ENCODE measurements at places on chromosomes 2 and 18.

DNA sequence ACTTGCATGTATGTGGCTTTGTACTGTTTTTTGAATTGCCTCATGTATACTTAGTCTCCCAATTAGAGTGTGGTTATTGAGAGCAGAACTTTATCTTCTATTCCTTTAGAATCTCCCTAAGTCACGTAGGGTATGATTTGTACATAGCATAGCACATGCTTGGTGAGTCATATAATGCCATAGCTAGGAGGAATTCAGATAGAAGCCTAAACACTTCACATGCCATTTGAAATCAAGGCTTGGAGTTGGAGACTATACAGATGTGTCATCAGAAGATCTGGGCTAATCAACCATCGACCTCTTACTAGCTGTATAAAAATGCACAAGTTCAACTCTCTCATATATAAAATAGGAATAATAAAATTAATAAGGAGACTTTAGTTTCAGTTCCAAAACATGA lies 222.6 kb upstream of the ST6GAL2 start:
- DNase-seq = no peak

DNA sequence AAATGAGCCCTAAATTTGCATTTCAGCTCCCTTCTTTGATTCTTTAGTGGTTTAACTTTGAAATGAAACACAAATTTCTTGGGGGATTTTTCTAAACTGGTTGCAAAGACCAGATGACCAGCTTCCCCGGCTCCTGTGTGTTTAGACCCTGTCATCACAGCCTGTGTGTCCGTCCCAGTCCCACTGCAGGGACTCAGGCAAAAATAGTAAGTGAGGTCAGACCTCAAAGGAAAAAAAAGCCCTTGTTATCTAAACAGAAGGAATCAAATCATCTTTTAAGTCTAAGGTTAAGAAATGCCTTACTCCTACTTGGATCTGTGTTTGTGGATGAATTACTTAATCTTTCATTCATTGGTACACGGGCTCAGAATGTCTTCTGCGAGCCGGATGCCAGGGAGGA lies 423.7 kb downstream of the LPIN1 start:
- no peak for DNase-seq

DNA sequence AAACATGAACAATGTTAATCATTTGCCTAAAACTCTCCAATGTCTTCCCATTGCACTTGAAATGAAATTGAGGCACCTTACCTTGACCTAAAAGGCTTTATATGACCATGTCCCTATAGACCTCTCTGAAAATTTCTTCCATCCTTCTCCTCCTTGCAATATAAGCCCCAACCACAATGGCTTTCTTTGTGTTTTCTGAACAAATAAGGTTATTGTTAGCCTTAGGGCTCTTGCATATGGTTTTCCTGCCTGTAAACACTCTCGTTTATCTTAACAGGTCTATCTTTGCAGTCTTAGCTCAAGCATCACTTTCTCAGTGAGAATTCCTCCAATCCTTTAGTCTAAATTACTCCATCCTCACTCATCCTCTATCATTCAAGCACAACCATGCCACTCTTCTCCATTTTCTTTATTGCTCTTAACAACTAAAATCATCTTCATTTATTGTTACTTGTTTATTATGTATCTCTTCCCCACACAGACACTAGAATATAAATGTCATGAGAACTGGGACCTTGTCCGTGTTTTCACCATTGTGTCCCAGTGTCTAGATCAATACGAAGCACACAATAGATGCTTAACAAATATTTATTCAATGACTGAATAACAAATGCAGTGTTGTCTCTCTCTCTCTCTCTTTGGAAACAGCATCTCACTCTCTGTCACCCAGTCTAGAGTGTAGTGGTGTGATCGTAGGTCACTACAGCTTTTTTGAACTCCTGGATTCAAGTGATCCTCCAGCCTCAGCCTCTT lies 129.3 kb downstream of the RDH14 start:
- no peak for DNase-seq

GRCh38 chr2:127094509-127095366 lies 12.2 kb downstream of the BIN1 start:
- DNase-seq = no peak

- DNase-seq = no peak
These were observed 85.3 kb downstream of the CDC42EP3 start for GRCh38 chr2:37585982-37586621.

GRCh38 chr2:231923951-231924888 lies 2.0 kb downstream of the NPPC start:
- no peak for DNase-seq

GRCh38 chr18:43627848-43628530 lies 350.7 kb upstream of the SYT4 start:
- no peak for DNase-seq

GRCh38 chr2:149068225-149068995 lies 29.9 kb downstream of the LYPD6B start:
- DNase-seq = no peak

DNA sequence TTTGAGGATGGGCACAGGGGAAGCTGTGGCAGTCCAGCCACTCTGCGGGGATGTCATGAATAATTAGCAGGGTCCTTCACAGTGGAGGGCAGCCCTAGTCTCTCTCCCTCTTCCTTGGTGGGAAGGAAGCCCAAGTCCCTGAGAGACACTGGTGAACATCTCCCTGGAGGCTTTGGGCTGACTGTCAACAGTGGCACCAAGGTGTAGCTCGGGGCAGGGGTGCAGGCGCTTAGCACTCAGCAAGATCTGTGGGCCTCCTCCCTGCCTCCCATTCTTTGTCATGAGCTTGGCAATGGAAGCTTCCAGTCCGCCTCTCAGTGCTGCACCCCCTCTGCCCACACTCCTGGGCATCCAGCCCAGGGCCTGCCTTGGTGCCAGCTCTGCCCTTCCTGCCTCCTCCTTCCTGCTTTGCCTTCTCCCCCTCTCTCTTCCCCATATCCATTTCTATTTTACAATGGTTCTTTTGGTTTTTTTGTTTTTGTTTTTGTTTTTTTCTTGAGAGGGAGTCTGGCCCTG lies 59.4 kb downstream of the STEAP3 start:
- no peak for DNase-seq

GRCh38 chr2:35989503-35989902 lies 366.1 kb upstream of the CRIM1 start:
- no peak for DNase-seq

DNA sequence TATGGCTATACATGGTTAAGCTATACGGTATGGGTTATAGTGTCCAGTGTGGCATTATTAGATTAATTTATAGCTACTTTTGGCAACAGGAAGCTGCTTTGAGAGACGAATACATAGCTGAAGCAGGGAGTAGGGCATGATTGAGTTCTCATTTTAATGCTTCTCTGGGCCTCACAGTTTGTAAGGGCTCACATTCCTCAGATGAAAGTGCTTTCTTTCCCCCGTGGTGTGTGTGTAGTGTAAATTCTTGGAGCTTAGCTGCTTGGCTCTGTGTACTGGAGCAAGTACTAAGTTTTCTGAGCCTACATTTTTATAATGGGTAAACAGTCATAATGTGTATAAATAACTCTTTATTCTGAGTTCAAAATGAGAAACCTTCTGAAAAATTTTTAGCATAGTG lies 173.7 kb downstream of the PTPRM start:
- DNase-seq = no peak

- DNase-seq = no peak
These were observed 100.3 kb downstream of the MBP start for GRCh38 chr18:77032181-77032701.

- DNase-seq = no peak
These were observed 1.1 kb upstream of the TET3 start for GRCh38 chr2:73983322-73984202.

- no peak for DNase-seq
These were observed 807.4 kb upstream of the POU3F3 start for GRCh38 chr2:104046466-104046865.

- no peak for DNase-seq
These were observed 109.1 kb downstream of the FIGN start for GRCh38 chr2:163626639-163627109.

DNA sequence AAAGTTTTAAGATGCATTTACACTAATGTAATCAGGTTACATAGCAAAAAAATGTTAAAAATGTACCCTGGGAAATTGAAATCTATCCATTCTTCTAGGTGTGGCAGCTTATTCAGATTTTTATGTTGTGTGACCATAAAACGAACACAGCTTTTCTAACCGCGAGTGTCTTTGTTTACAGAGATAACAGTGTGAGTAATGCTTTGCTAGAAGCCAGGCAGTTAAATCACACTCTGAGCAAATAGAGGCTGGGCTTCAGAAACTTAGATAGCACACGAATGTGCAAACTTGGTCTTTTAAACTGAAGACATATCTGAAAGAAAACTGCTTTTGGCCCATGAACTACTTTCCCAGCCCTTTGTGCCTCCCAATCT lies 116.1 kb downstream of the SPTBN1 start:
- DNase-seq = no peak

DNA sequence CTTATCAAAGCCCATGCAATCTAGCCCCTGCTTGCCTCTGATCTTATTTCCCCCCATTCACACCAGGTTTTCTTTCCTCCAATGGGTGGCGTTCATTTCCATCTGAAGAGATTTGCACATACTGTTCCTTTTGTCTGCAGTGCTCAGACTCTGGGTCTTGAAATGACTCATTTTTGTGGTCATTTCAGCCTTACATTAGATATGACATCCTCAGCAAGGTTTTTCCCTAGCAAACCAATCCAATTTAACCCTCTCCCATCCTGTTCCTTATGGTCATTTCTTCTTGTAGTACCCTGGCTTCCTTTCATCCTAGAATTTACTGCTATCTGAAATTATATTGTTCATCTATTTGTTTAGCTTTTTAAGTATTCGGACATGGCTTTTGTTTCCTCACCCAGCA lies 42.5 kb upstream of the SCN1A start:
- DNase-seq = no peak

DNA sequence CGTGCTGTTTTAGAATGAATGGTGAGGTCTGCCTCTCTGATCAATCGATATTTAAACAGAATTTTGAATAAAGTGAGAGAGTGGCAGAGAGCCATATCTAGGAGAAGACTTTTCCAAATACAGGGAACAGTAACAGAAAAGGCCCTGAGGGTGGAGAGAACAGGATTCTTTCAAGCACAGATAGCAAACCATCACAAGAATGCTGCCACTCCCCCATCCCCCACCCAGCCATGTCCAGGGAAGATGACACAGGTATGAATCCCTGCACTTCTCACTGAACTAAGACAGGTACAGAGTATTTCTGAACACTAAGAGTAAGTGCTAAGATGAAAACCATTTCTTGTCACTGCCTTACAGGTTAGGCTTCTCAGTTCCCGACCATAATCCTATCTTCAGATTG lies 23.6 kb downstream of the LRATD1 start:
- DNase-seq = no peak

- DNase-seq = no peak
These were observed 61.8 kb downstream of the NRP2 start for GRCh38 chr2:205744074-205744591.

DNA sequence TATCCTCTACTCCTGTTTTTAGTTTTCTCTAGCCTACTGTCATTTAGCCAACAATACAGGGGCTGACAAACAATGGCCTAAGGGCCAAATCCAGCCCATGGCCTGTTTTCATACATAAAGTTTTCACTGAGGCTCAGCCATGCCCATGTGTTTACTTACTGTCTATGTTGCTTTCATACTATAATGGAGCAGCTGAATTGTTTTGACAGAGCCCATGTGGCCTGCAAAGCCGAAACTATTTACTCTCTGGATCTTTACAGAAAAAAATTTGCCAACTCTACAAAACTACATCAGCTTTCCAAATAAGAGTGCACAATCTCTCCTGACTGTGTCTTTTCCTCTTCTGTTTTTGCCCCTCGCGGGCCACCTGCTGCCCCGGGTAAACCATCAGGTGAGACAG lies 24.0 kb downstream of the LGALSL start:
- no peak for DNase-seq

DNA sequence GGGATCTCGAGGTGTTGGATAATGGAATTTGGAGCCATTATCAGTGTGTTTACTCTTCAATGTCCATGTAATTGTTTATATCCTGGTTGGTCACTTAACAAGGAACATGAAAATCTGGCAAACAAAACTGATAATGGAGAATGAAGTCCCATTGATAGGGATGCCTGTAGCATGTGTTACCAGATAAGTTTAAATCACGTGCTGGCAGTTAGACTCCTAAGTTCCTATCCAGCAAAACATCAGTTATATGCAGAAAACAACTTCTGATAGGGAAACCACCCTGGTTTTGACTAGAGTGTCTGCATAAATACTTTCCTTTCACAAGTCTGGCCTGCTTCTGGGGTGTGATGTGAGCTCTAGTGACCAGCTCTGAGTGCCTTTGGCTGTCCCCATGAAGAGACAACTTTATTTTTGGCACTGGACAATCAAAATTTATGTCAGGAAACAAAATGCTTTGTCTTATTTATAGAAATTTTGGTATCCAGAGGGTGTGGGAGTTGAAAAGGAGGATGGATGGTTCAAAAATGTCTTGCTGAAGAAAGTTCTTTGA lies 82.0 kb downstream of the FHOD3 start:
- no peak for DNase-seq

Measured in cortex of kidney (tissue), 1 donor.